ENCODE measurements at places on chromosomes 7 and 10.

DNA sequence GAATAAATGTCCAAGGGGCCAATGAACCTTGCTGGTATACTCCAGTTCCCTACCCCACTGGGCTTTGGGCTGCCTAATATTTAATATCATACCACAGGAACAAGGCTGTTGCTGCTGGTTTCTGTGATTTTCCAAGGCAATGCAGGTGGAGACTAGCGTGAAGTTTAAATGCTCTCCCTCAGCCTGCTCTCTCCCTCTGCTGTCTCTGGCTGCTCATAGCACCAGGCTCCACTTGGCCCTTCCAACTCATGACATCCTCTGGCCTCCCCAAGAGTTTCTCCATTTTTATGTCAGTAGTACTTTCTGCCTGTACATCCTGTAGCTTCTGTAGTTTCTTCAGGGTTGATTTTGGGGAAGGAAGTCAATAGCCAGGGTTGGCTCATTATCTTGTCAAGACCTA lies 103.5 kb downstream of the LHFPL3 start:
- no peak for DNase-seq

DNA sequence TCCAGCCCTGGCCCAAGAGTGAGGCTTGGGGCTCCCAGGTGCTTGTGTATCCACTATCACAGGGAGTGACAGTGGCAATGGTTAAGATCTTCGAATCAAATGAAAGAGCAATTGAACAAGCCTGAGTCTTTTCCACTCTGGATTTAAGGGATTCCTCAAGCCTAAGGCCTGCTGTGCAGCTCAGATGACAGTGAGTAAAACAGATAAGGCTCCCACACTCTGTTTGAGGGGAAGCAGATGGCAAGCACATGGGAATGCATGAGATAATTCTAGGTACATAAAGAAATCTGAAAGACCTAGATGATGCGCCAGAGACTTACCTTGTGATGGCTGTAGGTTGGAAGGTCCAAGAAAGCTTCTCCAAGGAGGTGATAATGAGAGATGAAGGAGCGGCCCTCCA lies 95.0 kb downstream of the LRRC18 start:
- no peak for DNase-seq

DNA sequence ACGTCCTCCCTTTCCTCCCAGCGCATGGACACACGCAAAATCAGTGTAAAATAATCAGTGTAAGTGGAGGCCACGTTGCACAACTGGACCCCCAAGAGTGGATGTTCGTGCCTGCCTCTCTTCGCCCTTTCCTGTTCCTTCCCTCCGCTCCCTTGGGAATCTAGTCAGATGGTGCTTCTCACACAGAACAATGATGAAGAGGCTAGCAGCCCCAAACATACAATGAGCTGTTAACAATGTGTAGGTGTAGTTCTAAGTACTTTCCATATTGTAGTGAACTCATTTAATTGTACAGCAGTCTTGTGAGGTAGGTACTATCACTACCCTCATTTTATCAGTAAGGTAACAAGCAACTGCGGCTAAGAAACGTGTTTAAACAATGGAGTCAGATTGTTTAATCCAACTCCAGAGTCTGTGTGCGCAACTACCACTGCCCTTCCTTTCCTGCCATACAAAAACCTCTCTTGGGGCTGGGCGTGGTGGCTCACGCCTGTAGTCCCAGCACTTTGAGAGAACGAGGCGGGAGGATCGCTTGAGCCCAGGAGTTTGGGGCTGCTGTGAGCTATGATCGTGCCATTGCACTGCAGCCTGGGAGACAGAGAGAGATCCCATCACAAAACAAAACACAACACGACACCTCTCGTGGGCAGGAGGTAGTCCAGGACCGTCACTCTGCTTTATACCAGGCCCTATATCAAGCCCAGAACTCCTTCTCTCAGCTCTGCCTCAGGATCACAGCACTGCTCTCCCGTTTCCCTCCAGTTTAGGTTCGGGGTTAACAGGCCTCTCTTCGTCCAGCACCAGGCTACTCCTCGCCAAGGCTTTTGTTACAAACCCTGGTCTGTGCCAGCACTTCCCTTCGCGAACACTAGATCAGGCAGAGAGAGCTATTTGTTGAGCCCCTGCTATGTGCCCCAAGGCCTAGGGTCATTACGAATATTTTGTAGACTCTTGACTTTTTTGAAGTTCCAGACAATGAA lies 1.1 kb downstream of the FKBP9 start:
- DNase-seq: no peak

GRCh38 chr10:67788028-67788886 lies 49.7 kb downstream of the DNAJC12 start:
- no peak for DNase-seq

- no peak for DNase-seq
Measured at GRCh38 chr10:32951111-32951510, 6.9 kb downstream of the ITGB1 start.

DNA sequence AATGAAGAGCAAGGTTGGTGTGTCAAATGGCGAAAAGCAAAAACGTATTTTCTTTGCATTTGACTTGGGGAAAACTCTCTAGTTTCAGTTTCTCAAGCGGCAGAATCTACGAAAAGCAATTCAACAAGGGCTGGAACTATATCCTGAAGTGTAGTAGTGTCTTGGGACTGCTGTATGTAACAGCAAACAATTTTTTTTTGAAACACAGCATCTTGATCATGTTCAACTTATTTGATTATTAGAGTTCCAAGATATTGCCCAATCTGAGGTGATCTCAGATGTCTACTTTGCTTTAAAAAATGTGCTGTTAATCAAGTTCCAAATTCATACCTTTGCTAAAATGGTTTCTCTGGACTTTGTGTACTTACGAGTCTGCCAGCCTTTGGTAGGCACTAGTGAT lies 120.6 kb downstream of the ZWINT start:
- no peak for DNase-seq

DNA sequence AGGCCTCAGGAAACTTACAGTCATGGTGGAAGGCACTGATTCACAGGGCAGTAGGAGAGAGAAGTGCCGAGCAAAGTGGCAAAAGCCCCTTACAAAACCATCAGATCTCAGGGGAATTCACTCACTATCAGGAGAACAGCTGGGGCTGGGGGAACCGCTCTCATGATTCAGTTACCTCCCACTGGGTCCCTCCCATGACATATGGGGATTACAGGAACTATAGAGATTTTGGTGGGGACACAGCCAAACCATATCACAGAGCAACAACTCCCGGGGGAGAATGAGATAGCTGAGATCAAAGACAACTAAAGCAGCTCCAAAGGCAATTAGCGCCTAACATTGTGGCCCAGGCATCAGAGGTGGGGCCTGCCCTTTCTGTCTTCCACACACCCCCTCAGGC lies 85.4 kb upstream of the VOPP1 start:
- no peak for DNase-seq

GRCh38 chr7:131501422-131501821 lies 55.0 kb downstream of the PODXL start:
- DNase-seq: no peak

GRCh38 chr10:132362151-132362611 lies 30.2 kb downstream of the LRRC27 start:
- no peak for DNase-seq

- DNase-seq: no peak
Measured at GRCh38 chr7:102079140-102080018, 207.3 kb upstream of the SH2B2 start.

DNA sequence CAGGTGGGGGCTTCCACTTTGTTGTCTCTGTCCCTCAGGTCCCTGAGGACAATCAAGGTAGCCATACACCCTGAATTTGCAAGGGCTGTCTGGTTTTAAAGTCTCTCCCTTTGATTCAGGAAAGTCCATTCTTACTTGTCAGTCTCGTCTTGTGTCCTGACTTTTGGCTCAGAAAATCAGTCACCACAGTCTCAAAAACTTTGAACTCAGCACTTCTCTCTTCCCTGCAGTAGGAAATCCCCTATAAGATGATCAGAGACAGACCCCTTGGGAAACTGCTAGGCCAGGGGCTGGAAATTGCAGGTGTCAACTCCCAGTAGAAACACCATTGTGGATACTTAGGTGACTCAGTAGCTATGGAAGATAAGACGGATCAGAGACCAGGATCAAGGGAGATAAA lies 73.1 kb downstream of the CDC123 start:
- no peak for DNase-seq

DNA sequence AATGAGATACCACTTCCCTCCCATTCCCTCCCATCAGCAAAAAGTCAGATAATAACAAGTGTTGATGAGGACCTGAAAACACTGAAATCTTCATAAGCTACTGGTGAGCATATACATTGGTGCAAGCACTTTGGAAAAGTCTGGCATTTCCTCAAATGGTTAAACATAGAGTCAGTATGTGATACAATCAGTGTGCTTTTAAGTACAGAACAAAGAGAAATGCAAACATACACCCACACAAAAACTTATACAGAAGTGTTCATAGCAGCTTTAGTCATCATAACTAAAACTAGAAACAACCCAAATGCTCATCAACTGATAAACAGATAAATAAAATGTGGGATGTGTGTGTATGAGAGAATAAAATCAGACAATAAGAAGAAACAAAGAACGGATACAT lies 261.9 kb downstream of the ELMO1 start:
- DNase-seq: no peak

GRCh38 chr7:83065714-83066113 lies 97.0 kb downstream of the PCLO start:
- DNase-seq: no peak

- no peak for DNase-seq
Measured at GRCh38 chr7:3998060-3998459, 684.0 kb upstream of the FOXK1 start.

GRCh38 chr7:71982851-71983250 lies 429.3 kb downstream of the CALN1 start:
- DNase-seq: no peak

- DNase-seq: no peak
Measured at GRCh38 chr7:44103923-44104859, at the start of gene AEBP1. Gene AEBP1 (plus strand): TSS chr7:44104345. CDS start chr7:44104666, 321 bp downstream.
